ENCODE measurements at places on chromosomes 7 and 10.

DNA sequence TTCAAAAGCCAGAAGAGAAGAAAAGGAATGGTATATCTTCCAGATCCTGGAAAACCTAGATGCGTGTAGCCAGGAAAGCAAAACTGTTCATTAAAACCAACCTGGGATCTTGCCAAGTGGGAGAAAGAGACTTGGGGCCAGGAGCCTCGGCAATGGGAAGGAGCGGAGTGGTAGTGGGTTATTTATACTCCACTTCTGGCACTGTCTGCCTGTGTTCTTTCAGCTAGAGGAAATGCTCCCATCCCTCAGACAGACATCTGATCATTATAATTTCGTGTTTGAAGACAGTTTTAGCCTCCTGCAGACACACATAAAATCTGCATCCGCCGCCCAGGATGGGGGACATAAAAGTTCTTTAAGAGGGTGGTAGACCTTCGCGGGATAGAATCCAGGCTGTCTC lies 421.6 kb downstream of the RPS24 start:
- DNase-seq = no peak

GRCh38 chr10:15440204-15440711 lies 69.2 kb upstream of the FAM171A1 start:
- DNase-seq = no peak

- DNase-seq = no peak
These were observed 4.9 kb downstream of the GNB2 start for GRCh38 chr7:100678291-100678984.

- DNase-seq = no peak
These were observed 115.7 kb upstream of the KMT2C start for GRCh38 chr7:152551304-152552036.

DNA sequence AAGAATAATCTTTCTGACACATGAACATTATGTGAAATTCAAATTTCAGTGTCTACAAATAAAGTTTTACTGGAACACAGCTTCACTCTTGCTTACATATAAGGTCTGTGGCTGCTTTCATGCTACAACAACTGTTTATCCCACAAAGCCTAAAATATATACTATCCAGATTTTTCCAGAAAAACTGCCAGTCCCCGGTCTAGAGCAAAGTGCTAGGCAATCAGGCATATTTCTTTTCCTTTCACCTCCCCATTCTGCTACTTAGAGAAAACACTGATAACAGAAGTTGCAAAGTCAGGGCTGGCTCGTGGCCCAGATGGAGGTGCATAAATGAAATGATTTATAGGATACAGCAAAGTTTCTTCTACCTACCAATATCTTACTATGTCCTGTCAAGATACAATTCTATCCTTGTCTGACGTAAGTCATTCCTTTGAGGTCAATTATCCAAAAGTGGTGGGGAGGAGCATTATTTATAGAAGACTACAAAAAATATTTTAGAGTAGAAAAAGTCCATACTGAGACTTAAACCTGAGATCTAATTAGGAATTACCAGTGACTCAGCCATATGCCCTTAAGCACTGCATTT lies 384.1 kb downstream of the NXPH1 start:
- DNase-seq = no peak

GRCh38 chr7:150831851-150832250 lies 20.5 kb upstream of the AOC1 start:
- DNase-seq = no peak

- DNase-seq = no peak
These were observed 166.6 kb downstream of the ELMO1 start for GRCh38 chr7:37282093-37282444.

DNA sequence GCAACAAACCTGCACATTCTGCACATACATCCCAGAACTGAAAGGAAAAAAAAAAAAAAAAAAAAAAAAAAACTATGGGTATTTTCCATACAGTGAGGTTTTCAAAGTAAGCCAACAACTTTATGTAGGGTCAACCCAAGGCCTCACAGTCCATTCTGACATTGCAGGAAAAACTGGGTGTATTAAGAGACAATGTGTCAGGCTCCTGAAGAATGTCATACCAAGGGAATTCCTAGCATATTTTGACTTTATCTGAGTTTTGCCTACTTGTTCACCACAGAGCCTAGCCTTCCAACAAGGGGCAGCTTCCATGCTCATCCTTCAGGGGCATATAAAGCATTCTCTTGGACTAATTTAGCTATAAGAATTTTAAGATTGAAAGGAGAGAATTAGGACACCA lies 368.9 kb downstream of the PLXDC2 start:
- no peak for DNase-seq

Data from activated B cell treated with CpG ODN at 0.5 μM for 24 hours (primary cell).